Stimulated activated CD8-positive, alpha-beta memory T cell treated with anti-CD3 and anti-CD28 coated beads, Interleukin-7, amount 100 ng/mL, for 24 hours (primary cell): ENCODE measurements at places on chromosomes 12 and 14.

GRCh38 chr12:121628037-121628436, 1.7 kb downstream of the ORAI1 start:
- no peak for DNase-seq

DNA sequence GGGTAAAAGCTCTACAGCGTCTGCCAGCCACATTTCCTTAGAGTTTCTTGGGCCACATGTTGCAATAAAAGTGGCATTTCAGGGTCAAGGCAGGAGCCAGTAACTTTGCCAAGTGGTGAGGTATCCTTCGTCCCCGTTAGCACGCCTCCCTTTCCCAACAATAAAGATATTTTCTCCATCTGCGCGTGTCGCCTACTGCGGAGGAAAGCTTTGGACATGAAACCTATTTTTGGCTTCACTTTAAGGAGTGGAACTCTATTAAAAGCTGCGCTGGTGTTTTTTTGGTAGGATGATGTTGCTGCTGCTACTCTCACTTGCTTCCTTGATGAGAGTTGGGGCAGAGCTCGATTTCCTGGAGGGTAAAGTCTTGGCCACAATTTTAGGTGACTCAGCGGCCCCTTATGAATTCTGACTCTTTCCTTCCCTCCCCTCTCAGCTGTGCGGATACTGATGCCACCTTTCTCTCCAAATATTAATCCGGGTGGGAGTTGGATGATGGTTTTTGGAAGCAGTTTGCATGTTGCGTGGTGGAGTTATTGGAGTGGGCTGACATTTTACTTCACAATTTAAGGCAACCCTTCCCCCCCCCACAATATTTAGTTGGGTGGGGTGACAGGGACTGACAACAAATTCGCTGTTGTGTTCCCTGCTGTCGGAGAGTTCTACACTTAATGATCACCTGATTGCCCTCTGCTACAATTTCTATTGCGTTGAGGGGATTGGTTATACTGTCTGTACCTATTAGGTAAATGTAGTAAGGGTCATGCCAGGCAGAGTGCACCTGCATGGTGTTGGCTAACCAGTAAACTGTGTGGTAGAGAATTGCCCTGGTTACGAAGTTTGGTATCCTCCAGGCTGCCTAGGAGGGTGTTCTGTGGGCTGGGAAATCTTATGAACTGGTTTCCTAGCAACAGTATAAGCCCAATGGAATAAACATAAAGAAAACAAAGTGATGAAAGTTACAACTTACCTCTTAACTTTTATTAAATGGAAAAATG, 1.1 kb downstream of the CCDC91 start:
- DNase-seq, result peak; percentile 0

DNA sequence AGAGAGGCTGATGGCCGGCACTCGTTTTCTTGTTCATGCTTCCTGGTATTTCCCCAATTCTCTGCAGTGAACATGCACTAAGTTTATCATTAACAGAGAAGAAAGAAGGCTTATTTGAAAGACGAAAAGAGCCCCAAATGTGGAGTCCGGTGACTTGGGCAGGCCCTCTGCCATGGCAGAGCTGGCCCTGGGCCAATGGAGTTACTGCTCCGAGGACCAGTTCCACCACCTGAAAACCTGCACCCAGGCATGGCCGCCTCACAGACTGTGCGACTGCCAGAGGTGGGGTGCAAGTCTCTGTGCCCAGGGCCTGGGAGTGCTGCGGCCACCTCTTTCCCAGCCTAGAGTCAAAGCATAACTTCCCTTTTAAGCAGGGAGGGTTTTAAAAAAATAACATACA, 24.9 kb downstream of the DEGS2 start:
- DNase-seq, result no peak

DNA sequence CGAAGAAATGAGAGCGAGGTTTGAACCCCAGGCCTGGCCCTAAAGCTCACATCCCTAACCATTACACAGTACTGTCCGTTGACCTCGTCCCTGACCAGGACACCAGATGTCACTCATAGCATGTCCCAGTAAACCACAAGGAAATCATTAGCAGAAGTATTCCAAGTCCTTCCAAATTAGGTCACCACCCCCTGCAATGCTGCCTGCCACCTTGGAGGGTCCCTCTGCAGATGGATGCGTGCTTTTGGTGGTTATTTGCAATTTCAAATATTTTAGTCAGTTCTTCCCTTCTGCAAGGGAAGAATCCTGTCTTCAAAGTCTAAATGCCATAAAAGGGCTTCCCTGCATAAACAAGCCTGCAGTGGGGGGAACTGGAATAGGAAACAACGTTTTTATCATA, 71.3 kb downstream of the CLMN start:
- DNase-seq, result no peak

DNA sequence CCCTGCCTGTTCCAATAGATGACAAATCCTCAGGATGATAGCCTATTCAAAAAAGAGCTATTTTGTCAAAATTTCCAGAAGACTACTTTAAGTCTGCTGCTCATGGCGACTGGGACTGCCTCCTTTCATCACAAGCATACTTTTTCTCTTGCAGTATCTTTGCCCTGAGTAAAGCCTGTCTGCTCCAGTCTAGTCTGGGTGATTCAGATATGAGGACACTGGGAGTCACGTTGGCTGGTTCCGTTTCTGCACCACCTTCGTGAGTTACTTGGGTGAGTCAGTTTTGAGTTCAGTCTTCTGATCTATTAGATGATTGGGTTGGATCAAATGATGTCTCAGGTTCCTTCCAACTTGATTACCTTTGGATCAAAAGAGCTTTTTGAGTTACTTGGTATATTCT, 301.3 kb upstream of the STXBP6 start:
- no peak for DNase-seq

DNA sequence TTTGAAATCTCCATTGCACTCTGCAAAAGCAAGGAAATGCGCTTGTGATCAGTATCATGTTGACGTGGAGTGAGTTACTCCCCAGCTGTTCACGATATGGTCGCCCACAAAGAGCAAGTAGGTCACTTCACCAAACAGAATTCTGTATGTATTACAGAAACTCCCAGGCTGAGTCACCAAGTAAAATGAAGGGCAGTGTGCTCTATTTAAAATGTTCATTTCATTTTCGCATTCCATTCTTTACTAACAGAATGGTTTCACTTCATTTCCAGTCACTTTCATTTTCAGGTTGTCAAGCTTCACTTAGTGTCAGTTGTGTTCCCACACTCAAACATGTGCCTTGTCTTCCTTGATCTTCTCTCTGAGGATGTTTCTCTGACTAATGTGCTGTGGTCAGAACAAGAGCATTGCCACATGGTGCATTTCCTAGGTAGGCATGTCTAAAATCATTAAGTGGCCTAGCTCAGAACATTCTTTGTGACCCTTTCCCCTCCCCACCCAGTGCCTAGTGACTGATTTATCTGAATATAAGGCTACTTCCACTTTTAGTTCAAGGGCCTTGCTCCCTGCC, 391.2 kb downstream of the RAD51B start:
- no peak for DNase-seq

GRCh38 chr12:34595749-34596733, 573.7 kb downstream of the ALG10 start:
- no peak for DNase-seq

DNA sequence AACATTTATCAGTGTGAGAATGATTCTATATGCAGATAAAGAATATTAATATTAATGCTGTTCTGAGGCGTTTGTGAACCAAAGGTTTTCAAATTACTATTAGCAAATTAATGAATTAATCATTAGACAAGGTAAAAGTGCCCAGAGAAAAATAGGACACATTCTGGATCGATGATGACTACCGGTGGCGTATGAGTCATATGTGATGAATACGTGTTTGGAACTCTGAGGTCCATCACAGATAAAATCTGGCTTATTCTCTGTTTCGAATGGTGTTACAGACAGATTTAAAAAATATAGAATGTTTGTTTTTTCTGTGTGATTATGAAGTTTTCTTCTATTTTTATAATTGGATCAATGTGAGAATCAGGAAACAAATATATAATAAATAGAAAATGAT, 79.2 kb upstream of the RTL1 start:
- no peak for DNase-seq

GRCh38 chr12:43267818-43268217, 284.2 kb downstream of the ADAMTS20 start:
- no peak for DNase-seq

- no peak for DNase-seq
These were observed 111.3 kb upstream of the GARIN2 start for GRCh38 chr14:67077921-67078320.

GRCh38 chr14:67646131-67646530, 26.4 kb downstream of the ARG2 start:
- DNase-seq, result no peak

- DNase-seq, result no peak
These were observed 31.3 kb downstream of the BMP4 start for GRCh38 chr14:53925201-53925766.

DNA sequence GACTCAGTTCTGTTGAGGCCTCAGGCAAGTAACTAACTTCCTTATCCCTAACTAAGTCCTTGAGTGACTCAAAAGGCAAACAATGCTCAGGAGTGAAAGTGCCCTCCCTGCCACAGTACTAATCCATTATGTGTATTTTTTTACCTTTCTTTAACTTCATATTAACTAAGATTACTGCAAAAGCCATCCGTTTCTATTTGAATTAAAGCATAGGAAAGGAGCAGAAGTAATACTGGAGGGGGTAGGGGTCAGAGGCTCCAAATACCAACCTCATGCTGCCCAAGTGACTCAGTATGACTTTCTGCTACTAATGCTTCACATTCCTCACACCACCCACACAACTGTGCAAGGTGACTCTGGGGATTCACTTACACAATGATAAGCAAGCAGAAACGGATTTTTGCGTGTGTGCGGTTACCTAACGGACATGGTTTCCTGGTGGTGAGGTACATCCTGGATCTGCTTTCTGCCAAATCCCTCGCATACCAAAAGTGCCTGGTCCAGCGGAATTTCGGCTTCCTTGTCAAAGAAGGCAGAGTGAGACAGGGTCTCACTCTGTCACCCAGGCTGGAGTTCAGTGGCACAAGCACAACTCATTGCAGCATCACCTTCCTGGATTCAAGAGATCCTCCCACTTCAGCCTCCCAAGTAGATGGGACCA, 25.1 kb downstream of the MOK start:
- no peak for DNase-seq

GRCh38 chr14:105247026-105247425, 1.3 kb upstream of the BTBD6 start:
- no peak for DNase-seq

DNA sequence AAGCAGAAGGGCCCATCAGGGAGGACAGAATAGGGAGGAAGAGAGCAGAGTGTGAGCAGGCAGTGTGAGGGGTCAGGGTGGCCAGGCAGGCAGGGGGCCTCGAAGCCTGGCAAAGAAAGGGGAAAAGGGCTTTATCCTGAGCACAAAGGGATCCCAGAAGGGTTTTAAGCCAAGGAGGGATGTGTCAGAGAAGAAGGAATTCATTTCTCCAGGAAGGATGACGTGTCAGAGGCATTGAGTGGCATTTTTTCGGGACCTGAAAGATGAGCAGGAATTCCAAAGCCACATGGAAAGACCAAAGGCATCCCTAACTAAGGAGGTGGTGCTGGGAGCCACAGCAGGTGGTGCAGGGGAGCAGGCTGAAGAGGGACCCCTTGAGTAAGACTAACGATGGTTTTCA, 132.1 kb downstream of the DICER1 start:
- no peak for DNase-seq

DNA sequence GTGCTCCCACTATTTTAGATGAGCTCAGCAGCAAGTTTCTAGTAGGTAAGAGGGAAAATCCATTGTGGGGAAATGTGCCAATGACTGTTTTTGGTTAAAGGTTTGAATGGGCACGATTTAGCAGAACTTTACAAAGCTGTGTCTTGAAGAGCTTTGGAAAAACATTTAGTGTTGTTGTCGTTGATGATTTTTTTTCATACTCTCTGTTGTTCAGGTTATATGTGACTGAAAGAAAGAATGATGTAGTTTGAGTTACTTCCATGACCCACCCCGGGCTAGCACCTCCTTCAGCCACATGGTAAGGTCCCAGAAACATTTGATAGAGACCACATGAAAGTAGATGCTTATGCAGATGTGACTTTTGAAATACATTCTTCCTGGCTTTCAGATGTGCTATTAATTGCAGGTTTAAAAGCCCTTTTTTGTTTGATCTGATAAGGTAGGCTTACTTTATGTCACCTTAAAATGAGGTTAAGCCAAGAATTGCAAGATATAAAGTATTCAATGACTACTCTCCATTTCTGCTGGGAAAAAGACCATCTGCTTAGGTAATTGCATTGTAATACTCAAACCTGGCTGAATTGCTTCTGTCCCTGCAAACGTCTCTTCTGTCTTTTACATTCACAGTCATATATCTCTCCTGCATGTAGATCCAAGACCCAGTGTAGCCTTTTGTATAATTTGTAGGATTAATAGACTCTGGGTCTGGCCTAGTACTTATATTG, 250.6 kb downstream of the RGS6 start:
- no peak for DNase-seq

DNA sequence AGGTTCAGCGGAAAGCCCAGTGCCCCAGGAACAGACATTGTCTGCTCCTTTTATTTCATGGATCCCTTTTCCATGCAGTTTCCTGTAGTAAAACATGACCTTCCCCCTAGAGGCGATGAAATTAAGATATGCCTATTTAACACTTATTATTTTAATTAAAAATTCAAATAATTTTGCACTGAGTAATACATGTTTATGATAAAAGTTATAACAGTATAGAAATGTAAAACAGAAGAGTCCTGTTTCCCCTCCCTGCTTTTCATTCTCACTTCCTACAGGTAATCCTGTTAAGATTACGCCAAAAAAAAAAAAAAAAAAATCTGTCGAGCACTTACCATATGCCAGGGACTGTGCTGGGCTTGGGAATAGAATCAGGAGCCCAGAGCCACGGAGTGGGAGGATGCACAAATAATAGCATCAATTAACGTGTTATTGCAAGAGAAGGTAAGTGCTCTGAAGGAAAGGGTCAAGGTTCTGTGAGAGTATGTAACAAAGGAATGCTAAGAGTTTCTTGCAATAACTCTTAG, 830 bp upstream of the LPCAT3 start:
- no peak for DNase-seq

- no peak for DNase-seq
These were observed 137.6 kb upstream of the TMTC1 start for GRCh38 chr12:29921307-29921706.

DNA sequence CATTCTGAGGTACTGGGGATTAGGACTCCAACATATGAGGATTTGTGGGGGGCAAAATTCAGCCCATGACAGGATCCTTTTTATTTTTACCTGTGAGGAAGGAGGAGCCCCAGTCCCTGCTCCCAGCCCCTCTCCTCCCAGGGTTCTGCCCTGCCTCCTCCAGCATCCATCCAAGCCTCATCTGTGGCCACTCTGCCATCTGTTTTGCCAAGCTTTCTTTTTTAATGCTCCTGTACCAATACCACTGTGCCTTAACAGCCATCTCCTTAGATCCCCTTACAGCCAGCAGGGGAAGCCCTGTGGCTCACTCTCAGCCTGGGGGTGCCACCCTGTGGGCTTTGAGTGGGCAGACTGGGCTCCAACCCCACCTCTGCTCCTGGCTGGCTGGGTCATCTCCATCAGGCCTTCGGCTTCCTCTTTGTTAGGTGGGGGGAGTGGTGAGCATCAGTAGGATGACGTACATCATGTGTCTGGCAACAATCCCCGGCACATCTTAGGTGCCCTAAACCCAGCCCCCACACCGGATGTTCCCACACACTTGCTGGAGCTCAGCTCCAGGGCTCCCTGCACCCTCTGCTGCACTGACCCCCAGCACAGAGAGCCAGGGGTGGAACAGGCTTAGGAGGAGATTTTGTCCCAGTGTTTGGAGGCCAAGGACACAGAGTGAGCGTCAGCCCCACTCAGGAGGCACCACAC, 40.2 kb downstream of the CYP46A1 start:
- DNase-seq, result no peak

GRCh38 chr12:67151886-67152285, 117.3 kb upstream of the CAND1 start:
- no peak for DNase-seq
